CD4-positive, alpha-beta memory T cell (primary cell): ENCODE measurements at places on chromosomes 12 and 14.

- no peak for DNase-seq
Measured at GRCh38 chr14:86712727-86713126, 1182.8 kb downstream of the FLRT2 start.

GRCh38 chr12:6337958-6338433, 3.9 kb downstream of the TNFRSF1A start:
- no peak for DNase-seq

- no peak for DNase-seq
Measured at GRCh38 chr12:116635487-116635886, 76.3 kb downstream of the MAP1LC3B2 start.

GRCh38 chr12:5505751-5506150, 73.8 kb downstream of the NTF3 start:
- no peak for DNase-seq

DNA sequence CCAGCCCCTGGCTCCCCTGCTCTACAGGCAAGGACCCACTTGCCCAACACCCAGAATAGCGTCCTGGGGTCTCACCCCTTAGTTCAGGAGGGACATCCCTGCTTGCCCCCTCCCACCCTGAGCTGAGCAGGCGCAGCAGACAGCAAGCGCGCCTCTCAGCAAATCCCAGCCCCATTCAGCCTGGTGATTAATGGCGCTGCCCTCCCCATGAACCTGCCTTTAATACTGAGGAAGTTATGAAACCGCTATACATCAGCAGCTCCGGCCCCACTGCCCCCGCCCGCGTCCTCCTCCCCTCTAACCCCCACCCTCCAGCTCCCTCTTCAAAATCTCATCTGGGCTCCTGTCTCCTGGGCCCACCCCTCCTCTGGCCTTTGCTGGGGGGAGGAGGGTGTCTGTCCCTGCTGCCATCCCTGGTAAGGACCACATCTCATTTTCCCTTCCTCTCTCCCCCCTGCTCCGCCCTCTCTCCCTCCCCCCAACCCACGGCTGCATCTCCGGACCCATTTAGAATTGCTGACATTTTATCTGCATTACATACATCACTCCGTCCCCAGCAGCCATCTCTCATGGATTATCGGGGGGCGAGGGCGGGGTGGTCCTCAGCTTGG, 7.1 kb upstream of the SMUG1 start:
- no peak for DNase-seq

DNA sequence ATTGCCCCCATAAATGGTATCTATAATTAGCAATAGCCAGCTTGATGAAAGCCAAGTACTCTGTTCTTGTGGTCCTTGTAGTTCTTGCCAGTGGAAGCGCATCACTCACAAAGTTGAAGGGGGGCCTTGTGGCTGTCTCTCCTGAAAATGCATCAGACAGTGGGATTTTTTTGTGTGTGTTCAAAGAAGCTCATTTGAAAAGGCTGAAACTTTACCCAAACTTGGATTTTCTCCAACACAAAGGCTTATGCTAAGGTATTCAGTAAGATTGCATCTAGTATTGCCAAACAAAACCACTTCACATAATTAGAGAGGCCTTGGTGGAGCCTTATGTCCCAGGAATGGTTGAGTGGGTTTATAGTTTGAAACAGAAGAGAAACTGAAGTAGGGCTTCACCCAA, 216.7 kb upstream of the TMTC1 start:
- no peak for DNase-seq

GRCh38 chr14:67187826-67188225, 1.4 kb upstream of the GARIN2 start:
- no peak for DNase-seq

DNA sequence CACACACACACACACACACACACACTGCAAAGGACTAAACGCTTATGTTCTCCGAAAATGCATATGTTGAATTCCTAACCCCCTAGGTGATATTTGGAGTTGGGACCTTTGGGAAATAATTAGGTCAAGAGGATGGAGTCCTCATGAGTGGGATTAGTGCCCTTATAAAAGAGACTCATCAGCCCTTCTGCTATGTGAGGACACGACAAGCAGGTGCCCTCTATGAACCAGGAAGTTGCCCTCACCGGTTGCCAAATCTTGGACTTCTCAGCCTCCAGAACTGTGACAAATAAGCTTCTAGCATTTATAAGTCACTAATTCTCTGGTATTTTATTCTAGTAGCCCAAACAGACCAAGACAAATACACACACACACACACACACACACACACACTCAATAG, 20.7 kb upstream of the TCP11L2 start:
- DNase-seq = no peak

GRCh38 chr14:52369305-52369801, 55.2 kb downstream of the PTGER2 start:
- no peak for DNase-seq

- no peak for DNase-seq
Measured at GRCh38 chr12:132717531-132718387, 7.1 kb downstream of the PGAM5 start.

- no peak for DNase-seq
Measured at GRCh38 chr14:93941293-93941910, 14.3 kb downstream of the FAM181A start.

DNA sequence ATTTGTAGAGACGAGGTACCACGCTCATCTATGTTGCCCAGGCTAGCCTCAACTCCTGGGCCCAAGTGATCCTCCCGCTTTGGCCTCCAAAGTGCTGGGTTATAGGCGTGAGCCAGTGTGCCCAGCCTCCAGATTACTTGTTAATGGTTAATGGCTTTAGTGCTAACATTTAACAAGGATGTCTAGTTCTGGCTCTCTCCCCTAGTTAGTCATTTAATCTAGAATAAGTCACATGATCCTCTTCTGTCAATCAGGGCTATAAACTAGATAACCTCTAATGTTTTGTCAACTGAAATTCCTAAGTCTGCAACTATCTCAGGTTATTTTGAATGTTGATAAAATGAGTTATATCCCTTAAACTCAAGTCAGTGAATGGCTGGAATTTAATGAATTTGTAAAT, 15.7 kb downstream of the ACTR6 start:
- DNase-seq = no peak

GRCh38 chr14:50366115-50366514, 30.6 kb downstream of the CDKL1 start:
- DNase-seq = no peak

GRCh38 chr12:41211448-41211847, 23.3 kb downstream of the PDZRN4 start:
- no peak for DNase-seq

DNA sequence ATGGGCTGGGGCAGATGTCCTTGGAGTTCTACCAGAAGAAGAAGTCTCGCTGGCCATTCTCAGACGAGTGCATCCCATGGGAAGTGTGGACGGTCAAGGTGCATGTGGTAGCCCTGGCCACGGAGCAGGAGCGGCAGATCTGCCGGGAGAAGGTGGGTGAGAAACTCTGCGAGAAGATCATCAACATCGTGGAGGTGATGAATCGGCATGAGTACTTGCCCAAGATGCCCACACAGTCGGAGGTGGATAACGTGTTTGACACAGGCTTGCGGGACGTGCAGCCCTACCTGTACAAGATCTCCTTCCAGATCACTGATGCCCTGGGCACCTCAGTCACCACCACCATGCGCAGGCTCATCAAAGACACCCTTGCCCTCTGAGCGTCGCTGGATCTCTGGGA, 2.7 kb upstream of the SMIM41 start:
- DNase-seq = no peak

- no peak for DNase-seq
Measured at GRCh38 chr14:29451941-29452340, 475.7 kb downstream of the PRKD1 start.

GRCh38 chr14:72634691-72635616, 258.9 kb downstream of the DPF3 start:
- no peak for DNase-seq

- no peak for DNase-seq
Measured at GRCh38 chr14:74579447-74580274, 32.4 kb downstream of the LTBP2 start.

DNA sequence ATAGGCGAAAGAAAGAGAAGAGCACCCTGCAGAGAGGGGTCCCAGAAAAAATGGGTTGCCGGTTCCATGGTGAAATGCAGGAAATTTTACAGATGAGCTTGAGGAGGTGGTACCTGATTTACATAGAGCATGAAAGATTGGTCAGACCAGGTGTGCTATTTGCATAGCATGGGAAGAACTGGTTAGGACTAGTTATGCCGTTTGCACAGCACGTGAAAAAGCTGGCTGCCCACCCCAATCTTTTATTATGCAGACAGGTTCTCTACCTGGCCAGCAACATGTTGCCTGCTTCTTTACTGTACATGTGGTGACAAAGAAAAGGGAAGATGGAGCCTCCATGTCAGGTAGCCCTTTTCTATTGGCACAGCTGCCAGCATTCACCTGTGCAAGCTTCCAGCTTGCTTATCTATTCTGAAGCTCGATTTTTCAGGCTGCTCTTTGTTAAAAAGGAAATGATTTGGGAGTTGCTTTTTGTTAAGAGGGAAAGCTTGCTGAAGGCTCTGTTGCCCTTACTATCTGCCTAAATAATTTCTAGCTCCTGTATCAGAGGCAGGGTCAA, 62.9 kb upstream of the ELK3 start:
- no peak for DNase-seq

DNA sequence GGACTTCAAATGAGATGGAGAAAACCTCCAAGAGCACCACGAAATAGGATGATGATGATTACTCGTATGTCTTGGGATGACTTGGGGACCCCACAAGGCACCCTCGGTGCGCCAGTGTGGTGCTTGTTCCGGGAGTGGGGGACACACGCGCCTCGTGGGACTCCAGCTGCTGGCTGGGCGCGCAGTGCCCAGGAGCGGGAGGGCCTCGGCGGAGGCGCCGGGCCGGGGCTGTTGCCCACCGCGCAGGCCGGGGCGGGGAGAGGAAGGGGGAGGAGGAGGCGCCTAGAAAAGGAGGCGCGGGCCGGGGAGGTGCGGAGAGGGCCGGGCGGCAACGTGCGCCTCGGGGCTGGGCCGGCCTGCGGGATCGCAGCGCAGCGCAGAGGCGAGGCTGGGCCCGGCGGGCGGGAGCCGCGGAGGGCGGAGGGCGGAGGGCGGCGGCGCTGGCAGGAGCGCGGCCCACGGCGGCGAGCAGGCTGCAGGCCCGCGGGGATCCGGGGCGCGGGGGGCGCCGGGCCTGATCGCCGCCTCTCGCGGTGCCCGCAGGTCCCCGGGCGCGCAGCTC, at the start of gene RFLNA:
RFLNA (plus strand) TSS at position 314 of the 562 bp plus-strand sequence. CDS start 337 bp downstream, outside the sequence.
- DNase-seq = no peak

DNA sequence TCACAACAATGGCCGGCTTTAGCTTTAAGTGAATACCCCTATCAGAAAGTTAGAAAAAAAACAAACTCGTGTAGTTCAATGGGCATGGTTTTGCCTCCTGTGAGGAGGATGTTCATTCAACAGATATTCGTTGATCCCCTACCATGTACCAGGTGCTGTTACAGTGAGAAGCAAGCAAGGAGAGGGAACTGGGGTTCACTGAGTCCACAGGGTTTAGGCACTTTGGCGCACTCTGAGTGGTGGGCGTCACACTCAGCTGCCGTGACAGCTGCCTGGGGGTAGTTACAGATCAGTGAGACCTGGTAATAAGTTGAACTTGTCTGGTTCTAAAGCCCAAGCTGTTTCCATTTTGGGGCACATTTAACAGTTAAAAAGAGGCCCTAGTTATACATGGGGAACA, 74.2 kb downstream of the PAPOLA start:
- DNase-seq = no peak

GRCh38 chr12:24977060-24977459, 28.2 kb upstream of the BCAT1 start:
- DNase-seq = no peak

DNA sequence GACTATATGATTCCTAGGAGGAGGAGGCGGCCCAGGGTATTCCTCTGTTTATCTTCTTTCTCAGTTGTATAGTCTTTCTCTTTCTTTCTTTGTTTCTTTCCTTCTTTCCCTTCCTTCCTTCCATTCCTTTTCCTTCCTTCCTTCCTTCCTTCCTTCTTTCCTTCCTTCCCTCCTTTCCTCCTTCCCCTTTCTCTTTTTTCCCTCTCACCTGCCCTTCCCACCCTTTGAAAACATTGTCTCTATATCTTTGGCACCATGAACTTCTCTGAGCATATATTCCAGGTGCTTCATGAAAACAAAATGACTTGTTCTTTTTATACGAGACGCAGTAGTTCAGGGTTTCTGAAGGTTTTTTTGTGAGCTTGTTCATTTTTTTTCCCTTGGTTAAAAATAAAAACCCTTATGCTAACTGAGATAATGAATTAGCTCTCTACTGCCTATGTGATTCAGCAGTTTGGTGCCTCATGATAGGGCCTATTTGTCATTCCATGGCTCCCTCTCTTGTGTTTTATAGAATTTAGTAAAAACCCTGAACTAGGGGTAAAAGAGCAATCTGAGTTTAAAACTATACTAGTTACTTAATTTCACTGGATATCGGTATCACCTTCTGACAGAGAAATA, 3.2 kb upstream of the TESPA1 start:
- DNase-seq = no peak

GRCh38 chr12:82414044-82414443, 55.7 kb downstream of the METTL25 start:
- DNase-seq = peak; percentile 7

DNA sequence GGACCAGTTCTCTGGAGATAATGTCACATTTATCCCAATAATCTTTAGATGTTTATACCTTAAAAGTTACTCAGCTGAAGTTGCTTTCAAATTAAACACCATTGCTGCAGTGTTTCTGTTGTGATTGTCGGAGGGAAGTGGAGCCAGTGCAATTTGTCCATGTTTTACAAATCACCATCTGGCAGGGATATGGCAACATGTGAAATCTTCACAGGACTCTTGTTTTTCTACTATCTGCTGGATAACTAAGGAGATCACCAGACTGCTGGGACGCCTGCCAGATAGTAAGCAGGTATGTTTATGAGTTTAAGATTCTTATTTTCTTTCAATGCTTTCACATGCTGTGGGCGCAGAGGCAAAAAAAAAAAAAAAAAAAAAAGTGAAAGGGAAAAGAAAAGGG, 100.3 kb upstream of the SOX5 start:
- DNase-seq = no peak

- DNase-seq = no peak
Measured at GRCh38 chr14:32559048-32559447, 229.9 kb downstream of the AKAP6 start.

- no peak for DNase-seq
Measured at GRCh38 chr14:61284001-61284400, 2.9 kb upstream of the TMEM30B start.

DNA sequence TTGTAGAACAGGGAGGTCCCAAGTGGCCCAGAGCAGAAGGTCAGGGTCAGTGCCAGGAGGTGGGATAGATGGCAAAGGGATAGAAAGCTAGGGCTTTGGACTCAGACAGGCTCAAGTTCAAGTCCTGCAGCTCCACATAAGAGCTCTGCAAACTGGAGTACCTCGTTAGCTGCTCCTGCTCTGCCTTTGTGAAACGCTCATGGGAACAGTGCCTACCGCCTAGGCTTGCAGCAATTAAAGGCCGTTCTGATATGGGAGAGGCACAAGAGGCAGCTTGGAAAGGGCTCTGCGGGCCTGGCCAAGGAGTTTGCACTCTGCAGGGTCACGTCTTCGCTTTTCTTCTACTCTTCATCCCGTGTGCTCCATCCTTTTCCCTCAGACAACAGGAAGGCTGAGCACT, 54.1 kb downstream of the MAP1LC3B2 start:
- no peak for DNase-seq

GRCh38 chr12:32533971-32534590, 134.7 kb downstream of the FGD4 start:
- no peak for DNase-seq

- DNase-seq = no peak
Measured at GRCh38 chr14:76090616-76091391, 60.9 kb upstream of the GPATCH2L start.

GRCh38 chr14:92635031-92635430, 113.4 kb downstream of the LGMN start:
- no peak for DNase-seq
